ENCODE measurements at places on chromosomes 3 and 15.

DNA sequence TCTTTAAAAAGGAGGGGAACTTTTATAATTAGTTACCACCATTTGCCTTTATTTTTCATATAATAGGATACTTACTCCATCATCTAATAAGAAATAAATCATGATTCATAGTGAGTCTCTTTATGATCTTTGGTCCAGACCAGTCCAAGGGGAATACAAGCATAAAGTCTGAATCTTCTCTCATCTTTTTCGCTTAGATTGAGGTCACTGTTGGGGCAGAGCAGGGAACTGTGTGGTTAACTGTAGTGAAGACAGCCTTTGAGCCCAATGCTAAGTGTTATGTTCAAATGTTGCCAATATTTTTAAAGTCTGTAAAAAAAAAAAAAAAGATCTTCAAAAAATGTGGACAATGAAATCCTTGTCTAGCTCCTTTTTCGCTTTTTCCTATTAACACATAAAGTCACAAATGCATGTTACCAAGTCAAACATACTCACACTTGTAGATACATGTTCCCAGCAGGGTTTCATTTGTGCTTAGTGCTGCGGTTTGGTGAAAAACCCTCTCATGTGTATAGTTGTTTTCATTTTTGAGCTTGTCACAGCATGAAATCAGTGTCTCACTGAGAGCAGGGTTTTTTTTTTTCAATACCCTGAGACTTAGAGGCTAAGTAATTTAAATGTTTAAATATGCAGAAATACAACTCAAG lies 72.1 kb downstream of the EPHA3 start:
- no peak for DNase-seq

- DNase-seq, result no peak
Observed at GRCh38 chr3:138593488-138594149, 441 bp downstream of the CEP70 start.

- DNase-seq, result no peak
Observed at GRCh38 chr3:130517602-130518001, 625 bp downstream of the COL6A6 start.

DNA sequence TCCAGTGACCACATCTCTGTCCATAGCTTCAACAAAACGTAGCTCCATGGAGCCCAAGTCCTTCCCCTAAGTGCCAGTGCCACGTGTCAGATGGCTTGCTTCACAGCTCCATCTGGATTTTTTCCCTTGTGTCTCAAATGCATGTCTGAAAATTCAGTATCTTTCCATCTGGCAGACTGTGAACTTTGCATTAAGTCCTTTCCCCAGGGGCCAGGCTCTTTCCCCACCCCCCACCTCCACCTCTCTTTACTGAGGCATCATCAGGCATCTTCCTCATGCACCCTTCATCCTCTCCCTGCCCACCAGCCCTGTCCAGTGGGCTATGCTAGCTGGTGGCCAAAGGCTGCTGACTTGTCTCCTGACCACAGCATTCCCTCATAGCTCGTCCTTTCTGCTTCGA lies 53.7 kb downstream of the PDIA5 start:
- no peak for DNase-seq

GRCh38 chr3:120487191-120487650 lies 36.4 kb upstream of the FSTL1 start:
- DNase-seq, result no peak

GRCh38 chr15:56667517-56667916 lies 65.8 kb downstream of the ZNF280D start:
- no peak for DNase-seq

GRCh38 chr3:152466784-152467183 lies 198.1 kb downstream of the MBNL1 start:
- DNase-seq, result no peak

DNA sequence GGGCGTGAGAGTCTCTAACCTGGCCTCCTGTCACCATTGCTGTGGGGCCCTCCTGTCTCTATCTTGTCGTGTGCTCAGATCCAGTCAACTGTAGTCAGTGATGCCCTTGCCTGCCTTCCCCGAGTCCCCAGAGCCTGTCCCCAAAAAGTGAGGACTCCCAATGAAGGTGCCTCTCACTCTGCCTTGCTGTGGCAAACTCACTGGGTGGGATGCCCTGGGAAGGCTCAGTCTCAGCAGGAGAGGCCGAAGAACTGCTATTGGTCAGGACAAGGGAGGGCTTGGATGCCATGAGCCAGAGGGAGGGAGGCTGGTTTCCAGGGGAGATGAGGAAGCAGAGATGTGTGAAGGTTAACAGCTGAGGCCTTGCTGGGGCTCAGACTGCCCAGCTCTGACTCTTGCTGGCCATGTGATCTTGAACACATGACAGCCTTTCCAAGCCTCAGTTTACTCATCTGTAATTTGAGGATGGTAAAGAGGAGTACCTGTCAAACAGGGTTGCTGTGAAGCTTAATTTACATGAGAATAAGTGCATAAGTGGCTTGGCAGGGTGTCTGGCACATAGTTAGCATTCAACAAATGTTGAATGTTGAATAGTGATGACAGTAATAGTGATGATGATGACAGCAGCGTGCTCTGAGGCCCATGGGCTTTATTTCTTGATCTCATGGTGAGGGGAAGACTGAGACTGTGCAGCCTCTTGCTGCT lies 8.2 kb downstream of the KY start:
- no peak for DNase-seq

DNA sequence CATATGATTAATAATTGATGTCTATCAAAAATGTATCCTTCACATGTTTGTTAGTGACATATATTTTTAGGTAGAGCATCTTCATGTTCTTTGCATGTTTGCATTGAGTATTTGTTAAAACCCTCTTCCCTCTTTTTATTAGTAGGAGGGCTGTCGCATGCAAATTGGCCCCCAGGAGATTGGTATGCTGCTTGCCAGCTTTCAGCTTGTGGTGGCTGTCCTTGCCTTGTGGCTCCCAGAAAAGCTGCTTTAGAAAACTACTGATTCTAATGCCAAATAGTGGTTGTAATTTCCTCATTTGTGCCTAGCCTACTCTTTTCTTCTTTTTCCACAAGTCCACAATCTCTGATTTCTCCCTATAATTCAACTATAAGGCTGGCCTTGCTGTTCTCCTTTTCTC lies 886.8 kb downstream of the VGLL3 start:
- DNase-seq, result no peak

- peak; percentile 52 for DNase-seq
Observed at GRCh38 chr15:48645558-48646330, at the start of gene FBN1. Gene FBN1 (minus strand): TSS chr15:48645709. CDS start chr15:48644769, 940 bp downstream.

GRCh38 chr3:133547432-133548041 lies 25.9 kb upstream of the CDV3 start:
- DNase-seq, result no peak

GRCh38 chr3:84987706-84988504 lies 29.1 kb downstream of the CADM2 start:
- no peak for DNase-seq

DNA sequence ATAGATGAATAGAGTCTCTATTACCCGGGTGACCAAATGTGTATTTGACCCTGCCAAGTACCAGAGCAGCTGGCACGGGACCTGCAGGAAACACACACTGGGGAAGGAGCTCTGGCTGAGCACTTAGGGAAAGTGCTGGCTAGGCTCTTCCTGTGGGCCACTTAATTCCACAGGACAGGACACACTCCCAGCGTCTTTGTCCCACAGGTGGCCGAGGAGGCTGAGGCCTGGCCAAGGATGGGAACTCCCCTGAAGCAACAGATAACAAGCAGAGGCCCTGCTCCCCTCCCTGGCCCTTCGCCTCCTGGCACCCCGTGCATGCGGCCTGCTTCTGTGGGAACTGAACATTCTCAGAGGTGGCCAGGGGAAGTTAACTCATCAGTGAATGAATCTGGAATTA lies 180.8 kb downstream of the ATP10A start:
- peak; percentile 65 for DNase-seq

DNA sequence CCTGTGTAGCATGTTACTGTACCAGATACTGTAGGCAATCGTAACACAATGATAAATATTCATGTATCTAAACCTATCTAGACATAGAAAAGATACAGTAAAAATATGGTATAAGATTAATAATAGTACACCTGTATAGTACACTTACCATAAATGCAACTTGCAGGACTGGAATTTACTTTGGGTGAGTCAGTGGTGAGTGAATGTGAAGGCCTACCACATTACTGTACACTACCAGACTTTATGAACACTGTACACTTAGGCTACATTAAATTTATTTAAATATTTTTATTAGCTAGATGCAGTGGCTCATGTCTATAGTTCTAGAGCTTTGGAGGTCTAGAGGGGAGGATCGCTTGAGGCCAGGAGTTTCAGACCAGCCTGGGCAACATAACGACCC lies 186.6 kb upstream of the ROPN1 start:
- DNase-seq, result no peak

GRCh38 chr3:189737071-189737470 lies 105.9 kb downstream of the TP63 start:
- DNase-seq, result no peak

GRCh38 chr3:142802891-142803290 lies 79.1 kb downstream of the TRPC1 start:
- DNase-seq, result no peak

DNA sequence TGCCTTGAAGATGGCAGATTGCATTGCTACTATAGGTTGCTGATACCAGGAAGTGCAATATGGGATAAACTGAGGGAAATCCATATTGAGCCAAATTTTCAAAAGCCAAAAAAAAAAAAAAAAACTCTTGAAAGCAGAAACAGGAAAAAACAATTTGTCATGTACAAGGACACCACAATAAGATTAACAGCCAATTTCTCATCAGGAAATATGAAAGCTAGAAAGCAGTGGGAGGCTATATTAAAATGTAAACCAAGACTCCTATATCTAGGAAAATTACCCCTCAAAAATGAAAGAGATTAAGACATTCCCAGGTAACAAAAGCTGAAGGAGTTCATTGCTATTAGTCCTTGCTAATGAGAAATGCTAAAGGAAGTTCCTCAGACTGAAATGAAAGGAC lies 462.8 kb upstream of the DPH6 start:
- DNase-seq, result no peak

DNA sequence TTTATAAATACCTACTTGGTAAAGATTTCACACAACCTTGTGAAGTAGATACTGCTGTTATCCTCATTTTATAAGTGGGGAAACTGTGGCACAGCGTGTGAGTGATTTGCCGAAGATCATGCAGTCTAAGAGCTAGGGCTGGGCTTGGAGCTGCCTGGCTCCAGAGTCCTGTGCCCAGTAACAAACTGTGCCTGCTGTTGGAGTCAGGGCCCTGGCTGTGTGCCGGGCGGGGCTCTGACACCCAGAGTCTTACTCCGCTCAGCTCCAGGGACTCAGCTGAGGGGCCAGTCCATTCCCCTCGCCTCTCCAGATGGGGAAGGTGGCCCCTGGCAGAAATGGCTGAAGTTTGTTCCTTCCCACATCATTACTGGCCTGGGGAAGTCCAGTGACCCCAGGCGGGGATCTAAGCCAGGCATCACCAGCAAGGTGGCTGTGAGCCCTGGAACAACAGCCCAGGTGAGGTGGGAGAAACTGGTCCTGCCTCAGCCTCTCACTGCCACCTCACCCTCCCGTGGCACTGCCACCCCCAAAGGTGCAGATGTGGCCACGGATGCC lies 17.3 kb upstream of the PLXNA1 start:
- no peak for DNase-seq

- DNase-seq, result no peak
Observed at GRCh38 chr3:7759630-7760029, 742.0 kb upstream of the LMCD1 start.

GRCh38 chr3:146558781-146559180 lies 14.4 kb upstream of the PLSCR1 start:
- no peak for DNase-seq

DNA sequence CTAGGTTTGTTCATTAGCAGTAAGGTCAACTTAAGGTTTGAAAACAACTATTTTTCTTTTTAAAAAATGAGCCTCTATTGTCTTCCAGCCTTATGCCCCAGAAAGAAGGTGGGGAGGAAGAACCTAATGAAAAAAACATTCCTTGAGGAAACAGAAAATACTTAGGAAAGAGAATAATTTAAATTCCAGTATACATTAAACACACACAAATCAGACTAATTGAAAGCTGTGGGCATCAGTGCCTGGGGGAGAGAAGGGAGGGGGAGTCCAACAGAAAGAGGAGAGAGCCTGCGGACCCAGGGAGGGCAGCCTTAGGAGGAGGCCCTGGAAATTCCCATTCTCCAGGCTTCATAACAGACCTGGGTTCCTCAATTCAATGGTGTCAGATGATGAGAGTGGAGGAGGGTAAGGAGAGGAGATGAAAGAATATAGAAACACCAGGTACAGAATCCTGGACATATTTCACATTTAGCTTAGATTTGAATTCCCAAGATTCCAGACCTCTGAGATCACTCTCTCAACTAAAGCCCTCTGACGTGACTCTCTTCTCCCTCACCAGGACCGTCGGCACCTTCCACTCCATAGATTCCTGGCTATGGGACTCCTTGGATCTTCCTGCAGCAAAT lies 320.5 kb upstream of the UMPS start:
- DNase-seq, result no peak

Data from breast epithelium (tissue), 4 donors.